ENCODE measurements at places on chromosomes 1 and 21.

GRCh38 chr1:23452011-23452411, 27.5 kb upstream of the TCEA3 start:
- DNase-seq, result no peak

DNA sequence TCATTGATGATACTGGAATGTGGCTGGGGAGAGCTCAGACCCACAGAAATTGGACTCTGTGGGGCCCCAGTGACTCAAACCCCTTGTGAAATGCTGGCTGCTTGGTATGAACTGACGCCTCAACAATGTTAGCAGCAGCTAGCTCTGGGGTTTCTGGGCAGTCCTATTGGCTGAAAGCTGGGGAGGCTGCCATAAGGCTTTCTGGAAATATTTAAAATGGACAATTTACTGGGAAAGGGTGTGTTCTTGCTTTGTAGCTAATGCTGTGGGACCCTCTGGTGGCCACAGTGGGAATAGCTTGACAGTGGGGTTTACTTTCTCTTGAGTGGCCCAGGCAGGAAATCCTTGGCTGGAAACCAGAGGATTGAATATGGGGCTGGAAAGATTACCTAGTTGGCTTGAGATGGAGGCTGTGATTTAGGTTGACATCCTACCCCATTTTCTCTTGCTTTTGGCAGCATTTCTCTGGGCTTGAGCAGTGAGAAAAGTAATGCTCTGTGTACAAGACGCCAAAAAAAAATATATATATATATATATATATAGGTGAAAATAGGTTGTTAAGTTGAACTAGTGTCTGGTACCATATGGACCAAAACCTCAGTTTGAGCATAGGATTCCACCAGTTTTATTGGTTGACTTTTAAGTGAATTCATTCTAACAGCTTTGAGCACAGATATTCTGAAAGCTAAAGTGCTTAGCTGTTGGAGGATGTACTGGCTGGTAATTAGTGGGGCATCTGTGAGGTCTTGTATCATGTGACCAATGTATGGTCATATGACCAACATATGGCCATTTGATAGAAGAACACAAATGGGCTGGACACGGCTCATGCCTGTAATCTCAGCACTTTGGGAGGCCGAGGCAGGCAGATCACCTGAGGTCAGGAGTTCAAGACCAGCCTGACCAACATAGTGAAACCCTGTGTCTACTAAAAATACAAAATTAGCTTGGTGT, 8.2 kb upstream of the S100A10 start:
- peak; percentile 63 for DNase-seq

- no peak for DNase-seq
Measured at GRCh38 chr1:28175955-28176485, 470 bp downstream of the PTAFR start.

- peak; percentile 33 for DNase-seq
Measured at GRCh38 chr1:203084588-203085527, 954 bp downstream of the MYOG start.

GRCh38 chr1:33709783-33710718, 153.8 kb upstream of the HMGB4 start:
- DNase-seq, result no peak

GRCh38 chr1:159187647-159188374, 16.4 kb downstream of the CADM3 start:
- DNase-seq, result no peak

GRCh38 chr1:191206513-191207207, 729.0 kb upstream of the BRINP3 start:
- no peak for DNase-seq

DNA sequence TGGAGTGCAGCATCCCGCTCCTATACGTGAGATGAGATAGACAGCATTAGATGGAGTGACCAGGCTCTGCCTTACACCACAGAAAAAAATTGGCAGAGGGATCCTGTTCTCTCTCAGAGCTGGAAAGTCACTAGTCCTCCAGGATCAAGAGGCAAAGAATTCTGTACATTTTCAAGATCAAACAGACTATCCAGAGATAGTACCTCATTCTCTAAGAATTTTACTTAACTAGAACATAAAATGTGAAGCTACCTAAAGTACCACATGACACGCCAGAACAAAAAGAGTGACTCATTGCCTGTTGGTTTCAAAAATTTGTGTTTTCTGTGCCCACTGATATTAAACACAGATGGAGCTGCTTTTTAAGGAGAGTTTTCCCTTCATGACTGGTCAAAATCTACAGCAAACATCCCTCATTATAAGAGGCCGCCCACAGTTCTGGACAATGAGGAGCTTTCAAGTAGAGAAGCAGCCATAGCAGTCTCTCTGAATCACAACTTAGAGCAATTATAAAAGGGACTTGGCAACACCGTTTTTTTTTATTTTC, 32.3 kb downstream of the CD160 start:
- no peak for DNase-seq

DNA sequence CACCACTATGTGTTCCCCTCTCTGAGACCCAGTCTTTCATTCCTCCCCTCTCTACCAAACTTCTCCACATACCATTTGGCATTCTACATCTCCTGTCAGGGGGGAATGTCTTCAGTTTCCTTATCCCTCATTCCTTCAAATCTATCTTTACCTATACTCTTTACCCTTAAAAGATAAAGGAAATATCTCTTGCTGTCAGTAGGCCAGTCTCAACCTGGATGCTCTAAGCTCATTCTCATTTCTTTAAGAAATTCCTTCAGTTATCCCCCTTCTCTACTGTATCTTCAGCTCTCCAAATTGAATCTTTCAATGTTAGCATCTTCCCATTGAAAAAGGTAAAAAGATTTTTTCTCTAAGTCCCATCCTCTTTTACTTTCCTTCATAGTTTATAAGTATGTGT, 6.5 kb downstream of the RO60 start:
- no peak for DNase-seq

DNA sequence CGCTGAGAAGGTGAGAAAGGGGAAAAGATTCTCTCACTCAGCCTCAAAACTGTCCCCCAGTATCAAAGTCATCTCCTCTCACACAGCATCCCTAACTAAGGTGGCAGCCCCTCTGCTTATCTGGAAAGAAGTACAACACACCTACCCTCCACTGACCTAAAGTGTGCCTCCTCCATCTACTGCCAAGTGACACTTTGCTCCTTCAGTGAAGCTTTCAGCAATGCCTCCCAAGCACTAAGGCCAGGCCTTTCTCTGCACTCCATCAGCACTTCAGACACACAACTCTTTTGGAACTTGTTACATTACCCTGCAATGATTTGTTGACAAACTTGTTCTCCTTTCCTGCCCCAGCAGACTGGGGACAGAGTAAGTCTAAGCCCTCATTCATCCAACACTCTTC, 1.4 kb downstream of the SH3BP5L start:
- no peak for DNase-seq

- no peak for DNase-seq
Measured at GRCh38 chr21:16500271-16500670, 770.5 kb downstream of the USP25 start.

- no peak for DNase-seq
Measured at GRCh38 chr1:241990040-241990439, 8.9 kb downstream of the MAP1LC3C start.

GRCh38 chr1:3518256-3518655, 63.8 kb downstream of the ARHGEF16 start:
- DNase-seq, result no peak

DNA sequence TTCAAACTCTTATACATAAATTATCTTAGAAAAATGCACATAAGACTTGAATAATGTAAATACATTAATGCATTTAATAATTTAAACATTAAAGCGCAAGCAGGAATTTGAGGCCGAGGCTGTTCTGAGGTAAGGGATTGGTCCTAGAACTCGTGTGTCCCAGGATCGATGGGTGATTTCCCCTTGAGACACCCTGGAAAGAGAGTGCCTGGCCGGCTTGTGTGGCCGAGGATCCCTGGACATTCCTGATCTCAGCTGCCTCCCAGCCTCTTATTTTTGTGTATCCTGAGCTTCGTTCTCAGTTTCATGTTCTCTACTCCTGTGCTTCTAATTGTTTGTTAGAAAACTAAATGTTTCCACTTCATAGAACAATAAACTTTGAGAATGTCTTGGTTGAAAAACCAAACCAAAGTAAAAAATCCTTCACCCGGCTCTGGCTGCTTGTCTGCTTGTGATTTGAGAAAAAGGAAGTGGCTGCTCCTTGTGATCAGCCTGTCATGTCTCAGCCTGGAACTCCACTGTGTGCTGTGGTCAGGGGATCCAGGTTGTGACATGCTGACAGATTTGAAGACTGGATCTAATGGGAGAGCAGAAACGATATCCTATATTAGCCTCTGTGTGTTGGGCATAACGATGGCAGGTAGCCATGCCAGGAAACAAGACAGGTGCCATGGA, 40.7 kb downstream of the PEX14 start:
- no peak for DNase-seq

- no peak for DNase-seq
Measured at GRCh38 chr21:31446226-31446855, 102.3 kb upstream of the TIAM1 start.

GRCh38 chr1:30134466-30135217, 588.7 kb downstream of the MATN1 start:
- DNase-seq, result no peak

DNA sequence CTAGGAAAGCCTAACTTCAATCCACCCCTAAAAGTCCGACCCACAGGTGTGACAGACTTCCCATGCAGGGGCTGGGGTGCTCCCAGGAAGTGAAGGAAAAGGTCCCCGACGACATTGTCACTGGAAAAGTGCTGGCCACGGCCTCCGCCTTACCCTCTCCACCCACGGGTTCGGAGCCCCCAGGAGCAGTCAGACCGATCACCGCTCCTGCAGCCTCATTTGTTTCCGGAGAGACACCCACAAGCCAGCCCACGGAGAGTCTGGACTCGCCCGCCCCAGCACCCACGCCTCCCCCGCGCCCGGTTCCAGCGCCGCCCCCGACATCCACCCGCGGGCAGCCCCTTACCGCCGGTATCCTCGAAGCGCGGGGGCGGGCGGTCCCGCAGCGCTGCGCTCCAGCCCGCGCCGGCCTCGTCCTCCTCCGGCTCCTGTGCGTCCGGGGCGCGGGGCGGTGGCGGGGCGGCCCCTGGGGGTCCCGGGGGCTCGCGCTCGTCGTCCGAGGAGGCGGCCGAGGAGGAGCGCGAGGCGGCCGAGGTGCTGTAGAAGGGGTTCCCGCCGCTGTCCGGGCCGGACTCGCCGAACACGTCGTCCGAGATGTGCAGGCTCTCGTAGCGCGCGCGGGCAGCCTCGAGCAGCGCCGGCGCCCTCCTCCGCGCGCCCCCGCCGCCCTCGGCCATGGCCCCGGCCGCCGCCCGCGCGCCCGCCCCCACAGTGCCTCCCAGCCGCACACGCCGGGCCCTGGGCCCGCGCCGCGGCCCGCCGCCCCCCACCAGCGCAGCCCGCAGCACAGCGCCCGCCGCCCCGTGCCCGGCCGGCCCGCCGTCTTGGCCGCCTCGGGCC, 660 bp downstream of the PGBD5 start:
- DNase-seq, result no peak

DNA sequence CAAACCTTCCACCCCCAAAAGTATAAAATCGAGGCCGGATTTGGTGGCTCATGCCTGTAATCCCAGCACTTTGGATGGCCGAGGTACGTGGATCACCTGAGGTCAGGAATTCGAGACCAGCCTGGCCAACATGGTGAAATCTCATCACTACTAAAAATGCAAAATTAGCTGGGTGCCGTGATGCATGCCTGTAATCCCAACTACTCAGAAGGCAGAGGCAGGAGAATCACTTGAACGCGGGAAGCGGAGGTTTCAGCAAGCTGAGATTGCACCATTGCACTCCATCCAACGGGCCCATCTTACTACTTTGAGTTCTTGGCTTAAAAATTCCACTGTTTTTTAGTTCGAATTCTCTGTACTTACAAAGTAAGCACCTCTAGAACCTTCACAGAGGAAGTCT, 11.0 kb downstream of the KLHDC8A start:
- no peak for DNase-seq

DNA sequence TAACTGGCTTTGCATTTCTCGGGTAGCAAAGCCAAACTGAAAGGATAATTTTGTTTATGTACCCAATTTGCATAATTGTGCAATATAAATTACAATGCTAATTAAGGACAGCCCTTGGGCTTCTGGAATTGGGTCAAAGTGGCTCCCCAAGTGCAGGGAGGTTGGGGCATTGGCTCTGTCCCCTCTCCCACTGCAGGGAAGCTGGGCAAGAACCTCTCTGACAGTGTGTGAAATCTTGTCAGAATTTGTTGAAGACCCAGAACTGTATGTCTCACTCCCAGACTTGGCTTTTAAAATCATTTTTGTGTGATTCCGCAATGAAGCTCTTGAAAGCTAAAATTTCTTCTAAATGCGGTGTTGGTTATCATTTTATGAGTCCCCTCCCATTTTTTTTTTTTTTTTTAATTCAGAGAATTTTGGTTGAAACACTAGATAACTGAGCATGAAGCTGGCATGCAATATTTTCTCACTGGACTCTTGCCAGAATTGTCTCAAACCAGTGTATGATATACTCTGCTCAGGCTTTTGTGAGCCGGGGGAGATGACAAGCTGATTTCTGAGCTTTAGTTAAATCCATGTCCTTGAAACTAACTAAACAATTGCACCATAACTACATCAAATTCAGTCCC, 878.9 kb upstream of the CXADR start:
- no peak for DNase-seq

DNA sequence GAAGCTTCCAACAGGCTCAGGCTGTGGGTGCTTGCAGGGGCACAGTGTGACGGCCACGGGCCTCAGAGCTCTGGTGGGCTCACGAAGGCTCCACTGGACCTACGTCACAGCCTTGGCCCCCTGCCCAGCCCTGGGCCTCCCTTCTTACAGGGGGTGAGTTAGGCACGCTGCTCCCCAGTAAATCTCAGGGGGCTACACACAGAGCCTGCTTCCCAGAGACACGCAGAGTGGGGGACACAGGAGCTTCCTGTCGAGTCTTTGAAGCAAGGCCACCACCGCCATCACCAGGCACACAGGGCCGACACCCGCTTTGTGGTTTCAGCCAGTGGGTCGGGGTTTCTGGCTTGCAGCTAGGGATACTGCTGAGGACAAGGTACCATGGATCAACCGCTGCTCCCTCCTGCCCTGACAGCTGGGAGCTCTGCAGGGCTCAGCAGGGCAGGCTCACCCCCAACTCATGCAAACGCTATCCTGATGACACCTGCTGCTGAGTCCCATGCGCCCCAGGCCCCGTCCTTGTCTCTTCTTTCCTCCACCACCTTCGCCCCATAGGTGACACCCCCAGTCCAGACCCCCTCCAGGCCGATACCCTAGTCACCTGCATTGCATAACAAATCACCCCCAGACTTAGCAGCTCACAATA, 5.5 kb upstream of the CFAP410 start:
- DNase-seq, result no peak

- DNase-seq, result peak; percentile 4
Measured at GRCh38 chr1:50930965-50931737, 28.9 kb downstream of the FAF1 start.

- no peak for DNase-seq
Measured at GRCh38 chr1:65441464-65441863, 21.0 kb downstream of the LEPR start.

DNA sequence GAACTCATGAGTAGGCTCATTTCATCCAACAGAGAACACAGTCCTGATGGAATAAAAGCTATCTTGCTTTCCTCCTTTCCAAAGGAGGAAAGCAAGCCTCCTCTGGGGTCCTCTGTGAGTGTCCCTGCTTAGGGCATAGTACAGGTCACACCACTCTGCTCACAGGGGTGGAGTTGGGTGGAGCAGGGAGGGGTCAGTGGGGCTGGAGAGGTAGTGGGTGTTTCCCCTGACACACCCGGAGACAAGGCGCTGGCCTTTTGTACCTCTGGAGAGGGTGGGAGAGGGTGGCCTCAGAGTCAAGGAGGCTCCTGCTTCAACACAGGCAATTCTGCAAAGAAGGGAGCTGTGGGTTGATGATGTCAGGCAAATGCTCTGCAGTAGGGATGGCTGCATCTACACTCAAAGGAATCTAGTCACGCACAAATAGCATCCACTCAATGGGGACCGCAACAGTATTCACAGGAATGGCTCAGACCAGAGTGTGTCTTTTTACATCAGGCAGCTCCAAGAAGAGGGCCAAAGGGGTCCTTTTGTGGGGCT, 58.6 kb upstream of the PLXNA2 start:
- DNase-seq, result no peak
